ENCODE measurements at places on chromosomes 7 and 10.

GRCh38 chr7:87575521-87575920 lies 25.2 kb downstream of the ABCB1 start:
- DNase-seq, result no peak

- no peak for DNase-seq
These were observed 11.9 kb upstream of the TPST1 start for GRCh38 chr7:66193146-66193725.

GRCh38 chr7:137990251-137990941 lies 11.5 kb downstream of the CREB3L2 start:
- no peak for DNase-seq

DNA sequence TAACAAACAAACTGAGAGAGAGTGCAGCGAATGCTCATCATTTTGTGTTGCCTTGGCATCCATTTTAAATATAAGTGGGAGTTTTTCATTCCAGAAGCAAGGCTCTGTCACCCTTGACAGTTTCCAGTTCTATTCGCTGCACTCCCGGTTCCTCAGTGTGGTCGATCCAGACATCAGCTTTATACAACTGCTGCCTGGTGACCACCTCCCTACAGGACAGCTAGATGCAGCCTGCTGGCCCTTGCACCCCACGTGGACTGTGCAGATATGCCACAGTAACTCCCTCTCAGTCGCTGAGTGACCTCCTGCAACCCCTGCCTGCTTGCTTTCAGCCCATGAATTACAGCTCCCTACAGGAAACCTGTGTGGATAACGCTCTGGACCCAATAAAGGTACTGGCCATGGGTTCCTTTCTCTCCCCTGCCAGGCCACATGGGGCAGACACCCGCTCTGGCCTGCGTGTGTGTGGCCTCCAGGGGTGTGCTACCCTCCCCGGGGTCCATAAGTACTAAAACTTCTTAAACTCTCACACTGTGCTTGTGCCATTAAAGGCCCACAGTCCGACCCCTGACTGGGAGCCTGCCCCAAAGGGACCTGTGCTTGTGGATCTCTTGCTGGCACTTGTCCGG lies 23.6 kb downstream of the BEND7 start:
- no peak for DNase-seq

GRCh38 chr10:129096065-129096984 lies 370.7 kb upstream of the MGMT start:
- DNase-seq, result no peak

DNA sequence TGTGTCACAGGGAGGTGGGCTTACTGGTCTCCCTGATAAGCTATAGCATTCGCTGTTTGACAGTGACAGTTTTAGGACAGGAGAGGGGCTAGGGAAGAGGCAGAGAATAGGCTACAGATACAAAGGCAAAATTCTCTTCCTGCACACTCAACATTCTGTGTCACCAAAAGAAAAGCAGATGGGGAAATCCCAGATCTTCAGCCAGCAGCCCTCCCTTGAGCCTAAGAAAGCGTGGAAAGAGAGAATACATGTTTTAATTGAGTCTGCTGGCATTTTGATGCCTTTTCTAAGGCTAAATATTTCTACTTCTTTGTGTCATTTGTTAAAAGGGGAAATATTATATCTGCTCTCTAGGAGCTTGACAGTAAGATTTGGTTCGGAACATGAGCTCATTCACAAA lies 247.0 kb downstream of the TRIL start:
- no peak for DNase-seq

DNA sequence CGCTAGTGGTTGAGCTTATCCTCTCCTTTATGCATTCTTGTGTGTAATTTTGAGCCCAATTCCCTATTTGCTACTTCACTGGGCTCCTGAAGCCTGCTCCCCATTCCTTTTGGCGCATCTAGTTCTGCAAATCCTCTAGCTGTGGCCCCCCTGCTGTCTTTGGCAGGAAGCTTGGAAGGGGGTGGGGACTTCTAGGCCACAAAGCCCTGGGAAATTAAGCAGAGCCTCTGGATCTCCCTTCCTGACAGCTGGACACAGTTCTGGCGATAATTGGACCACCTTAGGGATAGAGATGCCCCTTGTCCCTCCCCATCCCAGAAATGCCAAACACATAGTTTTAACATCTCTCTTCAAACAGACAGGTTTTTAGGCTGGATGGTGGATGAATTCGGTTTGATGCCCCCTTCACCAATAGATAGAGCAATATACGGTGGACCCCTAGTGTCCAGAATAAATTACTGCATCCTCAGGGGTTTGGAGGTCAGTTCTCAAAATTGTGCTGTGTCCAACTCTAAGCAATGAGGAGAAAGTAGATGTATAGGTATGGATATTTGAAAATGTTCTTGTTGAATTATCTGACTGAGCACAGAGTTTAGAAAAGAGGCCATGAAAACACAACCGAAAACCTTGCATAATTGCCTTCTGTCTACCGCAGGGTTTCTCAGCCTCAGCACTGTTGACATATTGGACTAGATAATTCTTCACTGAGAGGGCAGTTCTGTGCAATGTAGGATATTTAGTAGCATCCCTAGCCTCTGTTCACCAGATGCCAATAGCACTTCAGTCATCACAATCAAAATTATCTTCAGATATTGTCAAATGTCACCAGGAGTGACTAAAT lies 75.5 kb downstream of the PAPSS2 start:
- DNase-seq, result peak; percentile 41

GRCh38 chr10:100656454-100656853 lies 88.9 kb upstream of the PAX2 start:
- no peak for DNase-seq

GRCh38 chr10:43024942-43025700 lies 51.7 kb upstream of the RET start:
- DNase-seq, result no peak

- no peak for DNase-seq
These were observed 8.4 kb upstream of the PVRIG start for GRCh38 chr7:100211342-100211780.

- DNase-seq, result peak; percentile 32
These were observed 90.5 kb downstream of the RNF216 start for GRCh38 chr7:5690931-5691473.

- DNase-seq, result peak; percentile 55
These were observed 1.7 kb downstream of the PDE1C start for GRCh38 chr7:32068411-32069101.

DNA sequence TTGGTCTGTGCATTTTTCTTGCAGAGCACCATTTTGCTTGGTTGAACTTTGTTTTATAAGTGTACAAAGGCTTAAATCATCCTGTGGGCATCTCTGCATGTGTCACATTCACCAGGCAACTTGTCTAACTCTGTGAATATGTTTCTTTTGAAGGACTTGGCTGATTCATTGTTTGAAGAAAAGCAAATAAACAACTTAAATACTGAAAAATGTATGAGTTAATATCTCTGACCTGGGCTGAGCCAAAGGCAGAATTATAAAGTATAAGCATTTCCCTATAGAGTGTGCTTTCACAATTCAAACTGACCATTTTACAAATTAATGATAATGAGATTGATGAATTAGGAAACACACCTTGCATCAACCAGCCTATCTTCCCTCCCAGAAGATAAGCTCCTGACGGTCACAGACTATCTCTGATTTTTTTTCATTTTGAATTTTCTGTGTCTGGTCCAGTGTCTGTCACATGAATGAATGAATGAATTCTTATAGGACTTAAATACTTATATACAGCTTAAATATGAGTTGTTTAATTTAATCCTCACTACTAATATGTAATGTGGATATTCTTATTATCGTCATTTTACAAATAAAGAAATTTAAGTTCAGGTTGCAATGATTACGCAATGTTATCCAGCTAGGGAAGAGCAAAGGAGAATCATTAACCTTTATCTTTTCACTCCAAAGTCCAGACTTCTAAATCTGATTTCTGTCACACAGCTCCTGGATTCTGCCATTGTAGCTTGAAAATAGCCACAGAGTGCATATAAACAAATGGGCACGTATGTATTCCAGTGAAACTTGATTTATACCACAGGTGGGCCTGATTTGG lies 182.0 kb upstream of the PHYHIPL start:
- DNase-seq, result no peak

GRCh38 chr7:42763137-42763551 lies 148.7 kb downstream of the C7orf25 start:
- DNase-seq, result no peak

- no peak for DNase-seq
These were observed 743 bp downstream of the RBM17 start for GRCh38 chr10:6089334-6090219.

Measured in midbrain (tissue), 1 donor.